ENCODE measurements at places on chromosomes 6 and 20. TPM values are rescaled to one million over a fixed set of nuclear protein-coding genes. Genes with fewer than 3 reads are reported as not detected.

DNA sequence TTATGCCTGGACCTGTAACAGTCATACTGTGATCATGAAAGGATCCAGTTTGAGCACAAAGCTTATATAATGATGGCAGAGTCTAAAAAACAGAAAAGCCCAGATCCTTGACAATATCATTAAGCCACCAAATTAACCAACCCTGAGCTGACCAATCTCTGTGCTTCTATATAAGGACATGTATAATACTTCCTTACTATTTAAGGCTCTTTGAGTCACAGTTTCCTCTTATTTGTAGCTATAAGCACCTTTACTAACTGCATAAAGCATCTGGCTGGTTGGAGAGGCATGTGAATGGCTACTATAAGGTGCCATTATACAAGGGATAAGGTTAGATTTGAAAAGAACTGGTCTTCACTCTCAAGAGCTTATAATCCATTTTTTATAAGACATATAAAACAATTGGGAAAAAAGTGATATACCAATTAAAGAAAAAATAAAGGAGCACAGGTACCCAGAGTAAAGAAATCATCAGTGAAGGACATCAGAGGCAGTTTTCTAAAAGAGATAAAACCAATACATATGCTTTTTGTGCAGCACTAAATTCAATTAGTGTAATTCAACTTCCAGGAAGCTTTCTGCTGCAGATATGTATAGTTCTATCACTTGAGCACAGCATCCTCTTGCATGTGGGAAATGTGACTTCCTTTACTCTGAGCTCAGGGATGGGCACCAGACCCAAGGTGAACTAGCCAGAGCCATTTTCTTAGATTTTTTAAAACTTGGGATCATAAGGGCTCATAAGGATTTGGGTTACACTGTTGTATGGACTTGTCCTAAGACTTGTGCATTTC lies 121.0 kb downstream of the BTBD9 start:
- DNase-seq: no peak

- no peak for DNase-seq
Observed at GRCh38 chr6:147859071-147859470, 350.6 kb downstream of the SAMD5 start.

DNA sequence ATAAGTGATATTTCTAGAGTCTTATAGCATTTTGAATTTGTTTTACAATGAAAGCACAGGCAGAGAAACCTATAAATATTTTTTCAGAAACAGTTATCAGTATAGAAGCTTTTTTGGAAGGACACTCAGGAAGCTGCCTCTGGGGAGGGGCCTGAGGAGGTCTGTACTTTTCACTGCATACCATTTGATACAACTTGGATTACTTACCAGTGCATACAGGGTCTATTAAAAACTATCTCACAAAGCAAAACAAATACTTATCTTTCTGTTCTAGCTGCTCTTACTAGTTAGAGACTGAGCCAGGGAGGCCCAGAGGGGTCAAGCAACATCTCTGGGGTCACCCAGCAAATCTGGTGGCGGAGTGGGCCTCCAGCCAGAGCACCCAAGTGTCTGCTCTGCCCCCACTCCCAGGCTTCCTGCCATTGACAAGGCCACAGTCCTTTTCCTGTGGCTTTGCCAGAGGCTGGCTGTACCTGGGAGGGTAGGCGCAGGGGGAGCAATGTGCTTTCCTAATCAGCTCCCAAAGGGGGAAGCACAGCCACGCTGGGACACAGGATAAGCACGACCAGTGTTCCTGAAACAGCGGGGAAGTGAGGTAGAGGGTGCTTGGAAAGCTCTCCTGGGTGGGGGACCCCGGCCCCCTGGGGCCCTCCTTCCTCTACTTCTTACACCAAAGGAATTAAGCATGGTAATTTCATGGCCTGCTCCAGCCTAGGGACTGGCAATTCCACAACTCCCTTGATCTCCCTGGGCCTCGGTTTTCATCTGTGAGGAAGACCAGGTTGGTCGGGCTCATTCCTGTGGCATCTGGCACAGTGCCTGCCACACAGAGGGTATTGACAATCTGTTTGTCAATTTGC lies 7.8 kb downstream of the TCF15 start:
- DNase-seq: no peak

DNA sequence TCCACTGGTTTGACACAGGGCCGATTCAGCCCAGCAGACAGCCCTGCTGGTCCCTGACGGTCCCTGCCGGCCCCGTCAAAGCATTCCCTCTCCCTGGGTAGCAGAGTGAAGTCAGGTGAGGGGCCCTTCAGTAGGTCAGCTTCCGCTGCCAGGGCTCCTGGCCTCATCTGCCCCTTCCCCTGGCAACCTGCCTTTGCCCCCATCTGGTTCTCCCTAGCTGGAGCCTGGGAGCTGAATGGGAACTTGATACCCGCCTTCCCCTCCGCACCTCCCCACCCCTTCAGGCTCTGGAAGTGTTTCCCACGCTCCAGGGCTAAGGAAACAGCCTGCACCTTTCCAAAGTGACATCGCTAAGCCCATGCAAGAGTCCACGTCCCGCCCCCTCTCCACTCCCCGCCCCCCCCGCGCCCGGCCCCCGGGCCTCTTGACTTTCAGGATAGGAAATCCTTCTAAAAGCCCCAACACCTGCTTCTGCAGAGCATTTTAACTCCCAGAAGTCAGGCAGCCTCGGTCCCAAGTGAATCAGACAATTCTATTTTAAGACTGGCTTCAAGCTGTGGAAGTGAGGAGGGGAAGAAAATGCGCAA lies 53.3 kb downstream of the ISM1 start:
- no peak for DNase-seq

- DNase-seq: no peak
Observed at GRCh38 chr6:15481390-15482291, 181.2 kb downstream of the DTNBP1 start.

- no peak for DNase-seq
Observed at GRCh38 chr6:138155443-138155842, 6.3 kb upstream of the ARFGEF3 start.

B3GALT4 gene
- 31.0 TPM for total RNA-seq

ZNF391 gene
- total RNA-seq: 1.1 TPM

PRKN gene
- 6.3 TPM for total RNA-seq

SLC4A11 gene
- 26.0 TPM for total RNA-seq

SAMD5 gene
- total RNA-seq: 0.38 TPM

MCHR2 gene
- not detected for total RNA-seq
